Caudate nucleus (tissue), 63 donors: ENCODE measurements at places on chromosomes 1 and 21.

- DNase-seq: no peak
Observed at GRCh38 chr1:12185918-12186678, 19.3 kb downstream of the TNFRSF1B start.

- no peak for DNase-seq
Observed at GRCh38 chr1:202002507-202002906, 7.9 kb upstream of the ELF3 start.

DNA sequence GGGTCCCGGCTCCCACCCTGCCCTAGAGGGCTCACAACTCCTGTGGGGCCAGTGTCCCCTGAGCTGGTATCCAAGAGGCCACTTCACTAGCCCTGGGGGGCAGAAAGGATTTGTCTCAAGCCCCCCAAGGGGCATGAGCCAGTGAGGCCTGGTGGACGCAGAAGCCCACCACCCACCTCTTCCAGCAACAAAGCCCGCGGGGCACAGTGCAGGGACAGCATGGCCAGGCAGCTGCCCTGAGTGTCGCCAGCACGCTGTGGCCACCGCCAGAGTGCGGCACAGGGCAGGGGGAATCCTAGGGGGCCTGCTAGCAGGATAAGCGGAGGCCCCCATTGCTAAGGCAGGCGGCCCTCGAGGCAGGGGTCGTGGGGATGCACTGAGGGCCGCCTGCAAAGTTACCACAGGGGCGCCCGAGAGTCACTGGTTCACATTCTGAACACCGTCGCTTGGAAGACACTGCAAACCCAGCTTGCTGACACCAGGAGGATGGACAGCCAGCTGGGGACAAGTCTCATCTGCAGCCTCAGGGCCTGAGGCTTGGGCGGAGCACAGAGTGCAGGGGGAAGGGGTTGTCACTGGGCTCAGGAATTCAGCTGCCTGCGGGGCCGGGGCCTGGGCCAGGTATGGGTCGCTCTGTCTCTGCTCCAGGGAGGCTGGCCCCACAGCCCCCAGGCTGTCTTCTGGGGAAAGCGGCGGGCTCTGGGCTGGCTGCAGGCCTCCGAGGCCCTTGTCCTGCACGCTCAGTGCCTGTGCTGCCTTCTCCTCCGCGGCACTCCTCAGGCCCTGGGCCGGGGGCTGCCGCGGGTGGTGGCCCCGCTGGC is 26.8 kb downstream of the SLC19A1 start:
- no peak for DNase-seq

GRCh38 chr21:26710155-26710554 is 135.1 kb downstream of the ADAMTS1 start:
- DNase-seq: no peak

GRCh38 chr1:117173006-117173405 is 37.7 kb downstream of the VTCN1 start:
- DNase-seq: no peak

DNA sequence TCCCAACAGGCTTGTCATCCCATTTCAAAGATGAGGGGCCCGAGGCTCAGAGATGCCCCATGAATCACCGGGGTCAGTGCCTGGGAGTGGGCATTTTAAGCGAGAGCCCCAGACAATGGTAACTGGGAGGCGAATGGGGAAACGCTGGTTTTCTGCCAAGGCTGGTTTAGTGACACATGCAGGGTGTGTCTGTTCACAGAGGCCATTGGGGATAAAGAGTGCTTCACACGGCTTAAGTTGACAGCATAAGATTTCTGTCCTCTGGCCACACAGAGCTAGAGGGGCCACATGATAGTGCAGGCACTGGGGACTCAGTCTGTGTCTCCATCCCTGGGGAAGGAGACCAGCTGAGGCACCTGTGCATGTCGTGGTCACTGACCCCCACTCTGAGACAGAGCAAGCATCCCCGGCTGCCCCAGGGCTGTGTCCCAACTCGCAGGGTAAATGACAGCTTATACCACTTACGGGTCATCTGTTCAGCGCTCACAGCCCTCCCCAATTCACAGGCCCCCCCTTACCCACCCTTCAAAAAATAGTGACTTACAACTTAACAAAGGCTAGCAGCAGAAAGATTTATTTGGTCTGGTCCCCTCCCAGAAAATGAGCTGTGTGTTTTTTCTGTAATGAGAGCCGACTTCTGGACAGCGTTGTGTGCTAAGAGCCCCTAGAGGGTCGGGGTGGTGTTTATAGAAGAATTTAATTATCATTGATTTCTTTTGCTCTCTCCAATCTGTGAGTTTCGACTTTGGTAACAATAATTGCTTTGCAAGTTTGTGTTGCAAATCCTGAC is 34.9 kb upstream of the ARHGEF16 start:
- no peak for DNase-seq

GRCh38 chr1:78712467-78713051 is 62.9 kb downstream of the IFI44 start:
- no peak for DNase-seq

- no peak for DNase-seq
Observed at GRCh38 chr1:27868932-27869718, 3.2 kb upstream of the THEMIS2 start.

DNA sequence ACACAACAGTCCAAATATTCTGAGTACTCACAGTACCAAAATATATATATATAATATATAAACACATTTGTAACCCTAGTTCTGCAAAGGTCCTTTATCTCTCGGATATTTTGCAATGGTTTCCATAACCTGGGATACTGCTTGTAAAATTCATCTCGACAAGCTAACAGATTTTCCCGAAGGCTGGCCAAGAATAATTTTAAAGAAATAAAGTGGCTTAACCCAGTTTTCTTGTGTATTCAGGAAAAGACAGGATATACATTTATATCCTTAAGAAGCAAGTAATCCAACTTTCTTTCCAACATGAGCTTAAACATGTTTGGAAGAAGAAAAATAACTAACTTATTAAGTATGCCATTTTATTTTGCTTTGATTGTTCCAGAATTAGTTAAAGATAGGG is 348.7 kb upstream of the RUNX1 start:
- no peak for DNase-seq

- no peak for DNase-seq
Observed at GRCh38 chr1:66412704-66413103, 121.2 kb upstream of the SGIP1 start.

GRCh38 chr1:44015206-44015605 is 16.1 kb downstream of the SLC6A9 start:
- no peak for DNase-seq

GRCh38 chr1:51756290-51756689 is 122.2 kb downstream of the NRDC start:
- no peak for DNase-seq

GRCh38 chr1:167938080-167938636 is 1.3 kb upstream of the MPC2 start:
- DNase-seq: no peak

- no peak for DNase-seq
Observed at GRCh38 chr1:211632117-211632807, 43.2 kb downstream of the NEK2 start.

DNA sequence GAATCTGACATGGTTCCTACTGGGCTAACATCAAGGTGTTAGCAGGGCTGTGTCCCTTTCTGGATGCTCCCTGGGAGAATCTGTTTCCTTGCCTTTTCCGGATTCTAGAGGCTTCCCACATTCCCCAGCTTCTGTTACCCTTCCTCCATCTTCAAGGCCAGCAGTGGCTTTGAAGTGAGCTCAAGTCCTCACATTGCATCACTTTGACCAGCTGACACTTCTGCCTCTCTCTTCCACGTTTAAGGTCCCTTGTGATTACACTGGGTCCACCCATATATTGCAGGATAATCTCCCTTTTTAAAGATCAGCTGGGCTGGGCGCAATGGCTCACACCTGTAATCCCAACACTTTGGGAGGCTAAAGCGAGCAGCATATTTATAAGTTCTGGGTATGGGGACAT is 33.1 kb downstream of the CNST start:
- DNase-seq: no peak
